ENCODE measurements at places on chromosomes 2 and 18.

DNA sequence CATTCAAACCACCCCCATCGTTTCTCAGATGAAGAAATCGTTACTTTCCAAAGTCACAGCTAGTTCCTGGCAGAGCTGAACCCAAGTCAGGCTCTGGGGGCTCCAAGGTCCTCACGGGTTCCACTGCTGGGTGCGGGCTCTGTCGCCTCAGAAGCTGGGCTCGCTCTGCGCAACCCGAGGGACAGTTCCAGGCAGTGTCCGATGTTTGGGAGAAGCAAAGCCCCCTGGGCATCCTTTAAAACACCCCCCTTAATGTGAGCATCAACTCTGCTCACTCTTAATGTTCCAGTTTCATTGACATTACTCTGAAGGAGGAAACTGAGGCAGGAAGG lies 796 bp downstream of the AOX1 start:
- no peak for DNase-seq

DNA sequence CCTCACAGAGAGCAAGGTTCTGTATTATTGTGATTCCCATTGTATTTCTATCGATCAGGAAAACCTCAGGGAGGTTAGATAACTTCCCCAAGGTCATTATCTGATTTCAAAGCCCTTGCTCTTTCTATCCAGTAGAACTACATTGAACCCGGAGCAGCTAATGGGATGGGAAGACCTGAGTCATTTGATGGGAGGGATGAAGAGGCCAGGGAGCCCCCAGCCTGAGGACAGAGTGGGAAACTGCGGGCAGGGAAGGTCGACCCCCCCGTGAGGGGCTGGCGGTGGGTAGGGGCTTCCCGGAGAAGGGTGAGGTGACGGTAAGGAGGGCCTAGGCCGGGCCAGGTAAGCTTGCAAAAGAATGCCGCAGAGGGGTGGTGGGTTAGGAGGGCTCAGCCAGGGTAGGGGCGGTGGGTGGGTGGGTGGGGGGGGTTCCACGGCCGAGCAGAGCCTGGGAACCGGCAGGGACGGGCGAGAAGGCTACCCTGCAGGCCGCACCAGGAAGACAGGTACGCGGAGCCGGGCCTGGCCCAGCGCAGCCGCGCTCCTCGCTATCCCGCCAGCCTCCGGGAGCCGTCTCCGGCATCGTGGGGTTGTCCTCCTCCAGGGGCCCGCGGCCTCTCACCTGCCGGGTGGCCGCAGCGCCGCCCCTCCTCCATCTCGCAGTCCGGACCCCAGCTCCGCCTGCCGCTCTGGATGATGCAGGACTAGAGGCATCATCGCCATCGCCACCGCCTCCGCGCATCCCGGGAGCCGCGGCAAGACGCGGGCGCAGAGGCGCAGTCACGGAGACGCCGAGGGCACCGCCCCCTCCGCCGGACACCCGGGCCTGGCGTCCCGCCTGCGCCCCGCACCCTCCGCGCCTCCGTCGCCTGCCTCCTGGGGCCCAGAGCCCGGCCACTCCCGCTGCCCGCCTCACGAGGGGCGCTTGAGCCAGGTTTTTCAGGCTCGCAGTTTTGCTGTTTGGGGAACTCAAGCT lies at the start of gene GPR75:
GPR75 (minus strand) TSS at position 762 of the 976 bp plus-strand sequence. CDS start 5,211 bp downstream, outside the sequence.
- DNase-seq = no peak

GRCh38 chr18:55830544-55830943 lies 242.6 kb upstream of the TCF4 start:
- no peak for DNase-seq

- no peak for DNase-seq
Observed at GRCh38 chr2:71455741-71456569, 2.6 kb downstream of the DYSF start.

DNA sequence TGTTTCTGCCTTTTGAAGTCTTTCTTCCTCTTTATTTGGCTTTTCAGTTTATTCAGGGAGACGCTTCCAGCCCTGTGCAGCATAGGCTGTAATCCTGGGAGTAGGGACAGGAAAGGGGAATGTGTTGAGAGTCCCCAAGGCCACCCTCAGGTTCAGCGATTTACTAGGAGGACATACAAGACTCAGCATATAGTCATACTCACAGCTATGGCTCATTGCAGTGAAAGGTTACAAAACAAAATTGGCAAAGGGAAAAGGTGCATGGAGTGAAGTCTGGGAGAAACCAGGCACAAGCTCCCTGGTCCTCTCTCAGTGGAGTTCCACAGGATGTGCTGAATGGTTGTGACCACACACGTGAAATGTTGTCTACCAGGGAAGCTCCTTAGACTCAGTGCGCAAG lies 49.6 kb upstream of the ZNF638 start:
- no peak for DNase-seq

DNA sequence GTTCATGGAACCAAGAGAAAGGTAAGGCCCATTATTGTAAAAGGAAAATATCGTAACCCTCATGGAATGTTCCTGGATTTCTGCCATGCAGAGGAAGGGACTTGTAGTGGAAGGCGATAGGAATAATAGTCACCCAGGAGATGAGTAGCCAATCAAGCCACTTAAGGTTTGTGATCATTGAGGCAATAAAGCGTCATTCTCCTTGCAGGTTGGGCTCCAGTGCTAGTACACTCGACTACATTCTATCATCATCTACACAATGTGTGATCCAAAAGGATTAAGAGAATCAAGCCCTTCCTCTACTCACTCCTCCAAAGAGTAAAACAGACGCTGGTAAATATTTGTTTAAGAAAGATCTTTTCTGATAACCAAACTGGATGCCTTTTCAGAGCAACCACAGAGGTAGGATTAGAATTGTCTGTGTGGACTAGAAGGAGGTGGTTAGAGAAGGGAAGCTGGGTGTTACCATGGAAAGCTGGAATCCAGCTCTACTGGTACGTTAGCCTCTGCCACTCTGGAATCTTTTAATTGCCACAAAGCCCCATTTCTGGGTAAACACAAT lies 245.7 kb downstream of the IKZF2 start:
- no peak for DNase-seq

DNA sequence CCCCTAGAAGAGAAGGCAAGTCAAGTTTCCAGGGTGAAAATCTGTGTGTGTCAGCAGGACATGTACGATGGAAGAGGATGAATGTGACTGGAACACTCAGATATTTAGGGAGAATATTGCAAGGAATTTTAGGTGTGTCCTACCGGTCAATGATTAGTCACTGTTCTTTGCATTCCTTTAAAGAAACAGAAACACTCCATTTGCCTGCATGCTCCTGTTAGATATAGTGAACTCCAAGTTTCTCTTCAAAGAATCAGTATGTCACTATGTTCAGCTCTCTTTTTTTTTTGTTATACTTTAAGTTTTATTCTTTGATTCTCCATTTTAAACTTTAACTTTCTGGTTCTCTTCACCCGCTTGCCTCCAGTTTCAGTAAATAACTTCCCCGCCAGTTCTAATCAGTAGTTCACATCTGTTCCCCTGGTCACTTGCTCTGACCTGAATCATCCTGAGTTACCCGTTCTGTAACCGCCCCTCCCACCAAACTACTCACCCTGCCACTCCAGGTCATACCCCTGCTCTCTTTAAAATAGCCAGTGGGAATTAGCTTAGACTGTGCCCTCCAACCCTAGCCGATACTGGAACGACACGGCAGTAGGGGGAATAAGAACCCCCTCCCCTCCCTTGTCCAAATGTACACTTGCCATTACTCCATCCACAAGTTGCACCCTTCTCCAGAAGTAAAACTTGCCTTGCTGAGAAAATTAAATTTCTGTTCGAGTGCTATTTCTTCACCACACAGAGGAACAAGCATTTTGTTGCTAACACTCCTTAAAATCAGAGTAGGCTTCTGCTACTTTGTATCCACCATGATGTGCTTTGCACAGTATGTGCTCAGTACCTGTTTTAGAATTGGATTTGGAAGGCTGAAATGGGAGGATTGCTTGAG lies 268.4 kb downstream of the METTL4 start:
- DNase-seq = no peak

Data from osteocyte (in vitro differentiated cells).